ENCODE measurements at places on chromosomes 2 and 18.
A peak's percentile ranks its signal among the peaks of the same experiment; 100 is the strongest.

GRCh38 chr18:77393519-77393918, 143.9 kb downstream of the GALR1 start:
- no peak for DNase-seq

- DNase-seq: no peak
These were observed 359.9 kb upstream of the FANCL start for GRCh38 chr2:58601017-58601416.

GRCh38 chr2:42935692-42936671, 143.6 kb upstream of the HAAO start:
- DNase-seq: peak; percentile 20

DNA sequence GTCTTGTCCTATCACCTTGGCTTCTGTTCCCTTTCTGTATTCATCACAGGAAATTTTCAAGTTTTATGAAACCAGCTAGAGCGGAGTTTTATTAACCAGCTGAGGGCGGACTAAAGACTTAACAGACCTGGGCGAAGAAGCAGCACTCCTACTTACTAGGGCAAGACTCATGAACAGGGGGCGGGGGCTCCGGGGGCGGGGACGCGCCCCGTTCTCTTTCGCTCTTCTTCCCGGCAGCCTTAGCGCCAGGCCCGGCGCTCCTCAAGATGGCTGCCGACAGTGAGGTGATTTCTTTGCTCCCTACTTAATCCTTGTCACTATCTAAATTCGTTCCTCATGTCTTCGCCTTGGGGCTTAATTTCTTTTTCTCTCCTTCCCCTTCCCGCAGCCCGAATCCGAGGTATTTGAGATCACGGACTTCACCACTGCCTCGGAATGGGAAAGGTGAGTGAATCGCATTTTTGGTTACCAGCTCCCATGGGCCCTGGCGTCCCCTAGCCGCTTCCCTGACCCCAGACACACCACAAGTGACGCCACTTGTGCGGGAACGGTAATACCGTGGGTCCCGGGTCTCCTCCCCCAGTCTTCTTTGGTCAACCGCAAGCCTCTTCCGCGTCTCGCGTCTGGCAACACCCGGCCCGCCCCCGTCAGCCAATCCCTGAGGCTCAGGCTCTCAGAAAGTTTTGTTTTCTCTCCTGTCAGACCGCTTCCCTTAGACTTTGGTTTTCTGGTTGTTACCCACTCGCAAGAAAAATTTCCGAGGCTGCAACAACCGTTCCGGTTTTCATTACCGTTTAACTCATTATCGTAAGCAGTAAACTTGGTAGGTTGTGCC, at the start of gene RAB3GAP1:
RAB3GAP1 (plus strand) TSS at position 251 of the 835 bp plus-strand sequence; CDS start at position 267, 16 bp downstream.
- DNase-seq: no peak

GRCh38 chr18:10850840-10851239, 298.5 kb downstream of the PIEZO2 start:
- DNase-seq: no peak

- no peak for DNase-seq
These were observed 114.0 kb downstream of the GATA6 start for GRCh38 chr18:22283397-22283796.

GRCh38 chr2:237909075-237909695, 49.8 kb downstream of the RAMP1 start:
- no peak for DNase-seq

DNA sequence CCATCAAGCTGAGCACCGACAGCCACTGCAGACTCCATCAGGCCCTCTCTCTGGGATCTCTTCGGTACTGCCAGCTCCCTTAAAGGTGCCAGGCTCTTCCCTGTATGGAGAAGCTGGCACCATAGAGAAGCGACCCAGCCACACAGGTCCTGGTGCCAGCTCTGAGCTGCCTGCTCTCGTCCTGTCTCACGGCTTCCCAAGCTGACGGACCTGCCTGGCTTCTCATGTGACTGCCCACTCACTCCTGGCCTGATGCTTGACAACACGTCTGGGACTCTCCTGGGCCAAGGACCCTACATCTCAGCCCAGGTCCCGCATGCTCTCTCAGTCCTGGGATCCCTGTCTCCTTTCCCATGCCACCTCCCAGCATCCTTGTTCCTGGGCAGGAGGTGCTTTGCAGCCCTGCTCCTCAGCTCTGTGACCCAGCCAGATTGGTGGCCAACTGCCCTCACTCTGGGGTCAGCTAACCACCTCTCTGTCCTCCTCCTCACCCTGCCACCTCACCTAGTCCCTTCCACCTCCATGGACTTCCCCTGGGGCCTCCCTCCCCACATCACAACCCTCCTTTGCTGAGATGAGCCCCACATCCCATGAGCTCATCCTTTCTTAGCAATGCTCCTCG, 12.5 kb upstream of the ATOH8 start:
- no peak for DNase-seq

DNA sequence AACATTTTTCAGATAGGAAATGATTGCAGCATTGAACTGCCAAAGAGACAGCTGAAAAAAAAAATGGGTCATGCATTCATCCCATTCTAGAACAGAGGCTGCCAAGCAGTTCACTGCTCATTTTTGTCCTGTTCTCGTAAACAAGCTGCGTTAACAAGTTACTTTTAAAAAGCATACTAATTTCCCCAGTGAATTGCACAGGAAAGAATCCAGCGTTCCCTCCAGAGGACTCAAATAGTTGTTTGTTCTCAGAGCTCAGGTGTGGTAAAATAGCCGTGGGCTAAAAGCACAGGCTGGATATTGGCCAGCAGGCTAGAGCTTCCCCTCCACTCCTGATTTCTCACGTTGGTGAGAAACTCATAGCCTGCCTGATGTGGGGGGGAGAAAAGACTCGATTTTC, 76.1 kb upstream of the AQP4 start:
- no peak for DNase-seq

DNA sequence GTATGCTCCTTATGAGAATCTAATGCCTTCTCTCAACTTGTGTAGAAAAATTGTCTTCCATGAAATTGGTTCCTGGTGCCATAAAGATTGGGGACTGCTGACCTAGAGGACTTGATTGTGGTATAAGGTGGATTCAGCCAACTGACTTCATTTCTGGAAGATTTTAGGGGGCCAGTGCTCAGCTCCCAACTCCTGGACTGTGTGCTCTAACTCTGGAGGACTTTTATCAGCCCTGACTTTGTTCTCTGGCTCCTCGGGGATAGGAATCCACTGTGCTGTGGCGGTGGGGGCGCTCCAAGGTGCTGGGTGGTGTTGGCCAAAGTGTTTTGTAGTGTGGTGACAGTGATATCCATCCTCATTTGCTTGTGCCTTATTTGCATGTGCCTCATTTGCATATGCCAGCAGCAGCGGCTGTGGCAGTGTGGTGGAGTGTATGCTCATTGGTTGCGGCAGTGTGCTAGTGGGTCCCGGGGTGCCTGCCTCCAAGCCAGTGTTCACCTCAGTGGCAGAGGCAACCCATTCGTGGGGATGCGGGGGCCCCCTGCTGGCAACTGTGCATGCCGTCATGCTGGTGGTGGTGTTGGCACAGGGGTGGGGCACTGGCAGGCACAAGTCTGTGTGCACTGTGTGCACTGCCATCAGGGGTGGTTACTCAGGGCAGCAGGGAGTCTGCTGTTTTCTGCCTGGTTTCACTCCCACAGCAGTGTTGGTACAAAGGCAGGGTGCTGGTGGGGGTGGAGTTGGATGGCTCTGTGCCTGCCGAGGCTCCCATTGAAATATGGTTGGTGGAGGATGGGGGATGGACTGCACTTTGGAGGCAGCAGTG, 19.6 kb downstream of the EHBP1 start:
- no peak for DNase-seq

- DNase-seq: no peak
These were observed 8.8 kb downstream of the PDCD1 start for GRCh38 chr2:241849616-241850543.

GRCh38 chr2:30230497-30231211, 680 bp upstream of the LBH start:
- no peak for DNase-seq

DNA sequence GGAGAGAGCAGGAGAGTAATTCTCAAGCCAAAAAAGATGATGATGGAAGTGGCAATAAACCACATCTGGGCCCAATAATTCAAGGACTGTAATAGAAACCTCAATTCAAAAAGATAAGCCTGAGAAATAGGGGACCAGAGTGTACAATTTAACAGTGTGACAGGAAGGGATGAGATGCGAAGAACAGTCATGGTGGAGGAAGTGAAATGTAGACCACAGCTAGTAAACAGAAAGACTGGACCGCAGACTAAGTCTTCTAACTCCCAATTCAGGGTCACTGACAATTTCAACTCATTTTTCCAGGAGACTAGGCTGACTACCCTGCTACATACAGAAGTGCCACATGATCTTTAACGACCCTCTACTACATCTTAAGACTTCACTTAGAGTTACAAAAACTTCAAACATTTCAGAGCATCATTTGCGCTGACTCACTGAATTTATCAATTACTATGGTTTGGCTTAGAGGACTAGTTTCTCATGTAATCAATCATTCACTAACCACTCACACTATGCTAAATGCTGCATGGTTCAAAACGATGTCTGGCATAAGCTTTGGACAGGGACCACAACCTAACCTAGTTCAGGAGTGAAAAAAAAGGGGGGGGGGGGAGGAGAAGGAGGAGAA, 9.0 kb downstream of the CUL3 start:
- no peak for DNase-seq

DNA sequence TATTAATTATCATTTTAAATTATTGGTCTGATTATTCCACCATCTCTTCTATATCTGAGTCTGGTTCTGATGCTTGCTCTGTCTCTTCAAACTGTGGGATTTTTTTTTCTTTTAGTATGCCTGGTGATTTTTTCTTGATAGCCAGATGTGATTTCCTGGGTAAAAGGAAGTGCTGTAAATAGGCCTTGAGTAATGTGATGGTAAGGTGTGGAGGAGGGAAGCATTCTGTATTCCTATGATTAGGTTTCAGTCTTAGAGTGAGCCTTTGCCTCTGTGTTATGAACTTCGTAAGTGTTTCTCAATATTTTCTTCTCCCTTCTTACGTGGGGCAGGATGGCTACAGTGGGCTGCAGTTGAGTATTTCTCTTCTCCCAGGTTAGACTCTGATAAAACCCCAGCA, 103.0 kb downstream of the EHBP1 start:
- no peak for DNase-seq

DNA sequence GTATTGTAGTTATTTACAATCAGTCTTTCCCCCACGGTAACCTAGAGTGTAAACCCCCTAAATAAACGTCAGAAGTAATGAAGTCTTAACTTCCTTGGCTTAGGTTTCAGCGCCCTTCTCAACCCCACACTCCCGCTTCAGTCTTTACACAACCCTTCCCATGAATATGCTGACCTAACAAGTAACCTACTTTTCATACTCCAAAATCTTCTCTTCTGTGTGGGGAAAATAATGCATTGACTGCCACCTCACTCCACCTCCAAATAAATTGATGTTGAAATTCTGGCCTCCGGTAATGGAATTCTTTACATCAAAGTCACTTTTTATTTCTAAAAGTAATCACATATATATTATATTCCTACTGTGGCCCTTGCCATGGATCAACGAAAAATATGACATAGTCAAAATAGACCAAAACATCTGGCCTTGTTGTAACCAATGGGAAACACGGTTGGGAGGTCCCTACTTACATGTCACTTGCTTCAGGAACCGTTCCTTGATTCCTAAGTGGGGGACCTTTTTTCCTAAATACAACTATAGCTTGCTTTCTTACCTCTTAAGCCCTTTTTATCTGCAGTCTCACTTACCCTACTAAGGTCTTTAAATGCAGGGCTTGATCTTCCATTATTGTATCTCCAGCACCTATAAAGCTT, 961 bp downstream of the GEN1 start:
- DNase-seq: no peak

DNA sequence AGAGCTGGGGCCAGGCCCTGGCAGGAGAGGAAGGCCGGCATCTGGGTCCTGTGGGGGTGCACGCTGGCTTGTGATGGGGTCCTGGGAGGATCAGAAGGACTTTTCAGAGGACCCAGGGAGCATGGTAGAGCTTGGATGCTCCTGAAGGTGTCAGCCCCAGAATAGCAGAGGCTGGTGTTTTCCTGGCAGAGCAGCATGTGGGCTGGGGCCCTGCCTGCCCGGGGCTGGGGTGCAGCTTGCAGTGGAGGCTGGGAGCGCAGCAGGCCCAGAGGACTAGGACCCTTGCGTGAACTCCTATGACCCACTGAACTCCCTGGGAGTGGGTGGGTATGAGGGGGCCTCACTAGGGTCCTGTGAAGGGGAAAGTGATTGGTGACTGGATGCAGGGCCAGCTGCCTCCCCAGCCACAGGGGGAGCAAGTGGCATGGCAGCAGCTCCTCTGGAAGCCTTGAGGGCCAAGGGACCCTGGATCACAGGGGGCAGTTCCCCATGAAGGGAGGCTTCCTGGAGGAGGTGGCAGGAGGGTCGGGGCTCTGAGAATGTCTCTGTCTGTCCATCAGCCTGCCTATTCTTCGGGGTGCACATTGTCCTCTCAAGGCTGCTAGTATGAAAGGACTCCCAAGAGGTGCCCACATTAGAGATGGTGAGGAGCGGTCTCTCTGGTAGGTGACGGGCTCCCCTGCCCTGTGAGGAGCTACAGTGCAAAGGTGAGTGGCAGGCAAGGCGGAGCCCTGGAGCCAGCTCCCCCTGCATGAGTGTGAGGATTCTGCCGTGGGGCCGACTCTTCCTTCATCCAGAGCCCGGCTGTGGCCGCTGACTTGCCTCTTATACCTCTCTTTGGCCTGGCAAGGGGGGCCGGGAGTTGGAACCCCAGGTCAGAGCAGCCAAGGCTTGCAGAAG, 249.0 kb downstream of the DYSF start:
- DNase-seq: no peak

DNA sequence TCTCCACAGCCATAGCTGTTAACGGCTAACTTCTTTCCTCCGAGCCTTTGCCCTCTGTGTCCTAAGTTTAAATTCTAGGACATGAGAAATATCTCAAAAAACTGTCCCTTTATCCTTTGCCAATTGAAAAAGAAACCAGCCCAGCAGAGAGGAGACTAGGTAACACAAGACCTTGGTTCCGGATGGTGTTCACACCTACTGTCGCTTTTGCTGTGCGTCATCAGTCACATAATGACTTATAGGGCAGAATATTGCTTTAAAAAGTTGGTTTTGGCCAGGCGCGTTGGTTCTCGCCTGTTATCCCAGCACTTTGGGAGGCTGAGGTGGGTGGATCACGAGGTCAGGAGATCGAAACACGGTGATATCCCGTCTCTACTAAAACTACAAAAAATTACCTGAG, 66.2 kb downstream of the SP3 start:
- DNase-seq: no peak

- DNase-seq: no peak
These were observed 379.1 kb upstream of the FIGN start for GRCh38 chr2:164114937-164115336.

GRCh38 chr2:127661949-127662510, 13.3 kb downstream of the LIMS2 start:
- DNase-seq: no peak

GRCh38 chr2:149860276-149860921, 272.8 kb upstream of the MMADHC start:
- no peak for DNase-seq

- DNase-seq: no peak
These were observed 58.5 kb downstream of the KCTD1 start for GRCh38 chr18:26489881-26490280.

- no peak for DNase-seq
These were observed 41.6 kb upstream of the AMMECR1L start for GRCh38 chr2:127927384-127927783.

Measured in NCI-H1436 treated with DMSO at 0.1 percent for 48 hours (cell line).